Dorsolateral prefrontal cortex (tissue), 122 donors: ENCODE measurements at places on chromosomes 3 and 15. TPM values are rescaled to one million over a fixed set of nuclear protein-coding genes. Genes with fewer than 3 reads are reported as not detected.

DNA sequence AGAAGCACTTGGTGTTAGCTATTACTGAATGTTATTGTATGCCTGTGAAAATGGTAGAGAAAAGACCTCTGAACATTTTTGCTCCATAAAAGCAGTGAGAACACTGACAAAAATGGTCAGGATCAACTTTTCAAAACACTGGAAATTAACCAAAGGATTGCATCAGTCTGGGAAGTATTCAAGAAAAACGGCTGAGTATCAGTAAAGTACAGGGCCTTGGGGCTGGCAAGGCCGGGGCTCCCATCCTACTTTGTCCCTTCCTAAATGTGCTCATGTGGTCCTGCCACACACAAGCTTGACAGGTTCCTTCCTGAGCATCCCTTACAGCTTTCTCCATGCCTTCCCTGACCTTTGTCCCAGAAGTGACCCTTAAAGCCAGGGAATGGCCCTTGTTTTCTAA, 84.0 kb downstream of the CFAP20DC start:
- DNase-seq: no peak

- no peak for DNase-seq
Measured at GRCh38 chr3:141529256-141529655, 42.4 kb downstream of the RASA2 start.

DNA sequence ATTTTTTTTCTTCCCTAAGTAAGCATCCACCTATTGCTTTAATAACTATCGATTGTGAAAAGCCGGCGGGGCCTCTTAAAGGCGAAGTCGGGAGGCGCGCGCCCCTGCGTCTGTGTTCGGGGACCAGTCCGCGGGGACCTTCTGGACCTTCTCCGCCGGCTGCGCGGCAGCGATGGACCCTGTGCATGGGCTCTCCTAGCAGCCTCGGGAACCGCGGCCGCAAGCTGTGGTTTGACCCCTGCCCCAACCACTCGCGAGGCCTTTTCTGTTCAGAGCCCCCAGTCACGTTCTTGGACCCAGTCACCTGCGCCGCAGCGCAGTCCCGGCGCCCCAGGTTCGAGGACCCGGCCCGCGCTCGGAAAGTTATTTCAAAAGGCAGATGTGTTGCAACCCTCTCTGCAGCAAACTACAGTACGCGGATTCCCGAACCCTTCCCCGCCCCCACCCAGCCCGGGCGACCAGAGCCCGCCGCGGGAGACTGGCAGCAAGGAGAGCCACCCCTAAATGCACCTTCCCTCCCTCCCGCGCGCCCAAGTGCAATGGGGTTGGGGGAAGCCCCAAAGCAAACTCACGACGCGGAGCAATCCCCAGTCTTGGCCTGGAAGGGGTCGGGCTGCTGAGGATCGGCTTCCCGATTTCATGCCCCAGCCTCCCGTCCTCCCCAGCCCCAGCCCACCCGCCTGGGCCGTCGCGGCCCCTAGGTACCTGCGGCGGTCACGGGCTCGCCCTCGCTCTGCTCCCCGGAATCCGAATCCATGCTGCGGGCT, 684 bp downstream of the TNFAIP8L3 start:
- DNase-seq: peak; percentile 46

- DNase-seq: no peak
Measured at GRCh38 chr3:124057420-124057819, 65.5 kb upstream of the ROPN1 start.

DNA sequence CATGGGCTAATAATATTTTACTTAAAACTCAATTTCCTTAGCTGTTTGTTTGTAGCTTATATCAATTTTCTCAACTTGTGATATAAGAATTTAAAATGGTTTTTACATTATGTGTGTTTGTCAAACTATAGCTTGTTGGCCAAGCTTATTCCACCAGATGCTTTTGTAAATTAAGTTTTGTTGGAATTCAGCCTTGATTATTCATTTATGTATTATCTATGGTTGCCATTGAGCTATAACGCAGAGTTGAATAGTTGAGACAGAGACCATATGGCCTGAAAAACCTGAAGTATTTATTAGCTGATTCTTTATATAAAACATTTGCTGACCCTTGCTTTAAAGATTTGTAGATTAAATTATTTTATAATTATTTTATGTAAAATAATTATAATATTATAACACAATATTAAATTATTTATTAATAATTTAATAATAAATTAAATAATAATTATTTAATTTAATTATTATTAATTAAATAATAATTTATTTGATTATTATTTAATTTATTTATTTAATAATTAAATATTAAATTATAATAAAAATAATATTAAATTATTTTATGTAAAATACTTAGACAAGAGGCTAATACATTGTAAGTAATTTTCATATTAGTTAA, 779.6 kb upstream of the NECTIN3 start:
- DNase-seq: no peak

DNA sequence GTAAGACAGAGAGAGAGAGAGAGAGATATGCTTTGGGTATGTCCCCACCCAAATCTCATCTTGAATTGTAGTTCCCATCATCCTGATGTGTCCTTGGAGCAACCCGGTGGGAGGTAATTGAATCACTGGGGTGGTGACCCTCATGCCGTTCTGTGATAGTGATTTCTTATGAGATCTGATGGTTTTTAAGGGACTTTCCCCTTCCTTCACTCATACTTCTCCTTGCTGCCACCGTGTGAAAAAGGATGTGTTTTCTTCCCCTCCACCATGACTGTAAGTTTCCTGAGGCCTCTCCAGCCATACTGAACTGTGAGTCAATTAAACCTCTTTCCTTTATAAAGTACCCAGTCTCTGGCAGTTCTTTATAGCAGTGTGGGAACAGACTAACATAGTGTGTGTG, 60.3 kb downstream of the EOMES start:
- no peak for DNase-seq

The CDV3 gene
- 82.3 TPM for total RNA-seq

- no peak for DNase-seq
Measured at GRCh38 chr15:55230051-55230670, 33.4 kb upstream of the RSL24D1 start.

GRCh38 chr3:130826516-130827182, 67.2 kb upstream of the ATP2C1 start:
- DNase-seq: no peak

DNA sequence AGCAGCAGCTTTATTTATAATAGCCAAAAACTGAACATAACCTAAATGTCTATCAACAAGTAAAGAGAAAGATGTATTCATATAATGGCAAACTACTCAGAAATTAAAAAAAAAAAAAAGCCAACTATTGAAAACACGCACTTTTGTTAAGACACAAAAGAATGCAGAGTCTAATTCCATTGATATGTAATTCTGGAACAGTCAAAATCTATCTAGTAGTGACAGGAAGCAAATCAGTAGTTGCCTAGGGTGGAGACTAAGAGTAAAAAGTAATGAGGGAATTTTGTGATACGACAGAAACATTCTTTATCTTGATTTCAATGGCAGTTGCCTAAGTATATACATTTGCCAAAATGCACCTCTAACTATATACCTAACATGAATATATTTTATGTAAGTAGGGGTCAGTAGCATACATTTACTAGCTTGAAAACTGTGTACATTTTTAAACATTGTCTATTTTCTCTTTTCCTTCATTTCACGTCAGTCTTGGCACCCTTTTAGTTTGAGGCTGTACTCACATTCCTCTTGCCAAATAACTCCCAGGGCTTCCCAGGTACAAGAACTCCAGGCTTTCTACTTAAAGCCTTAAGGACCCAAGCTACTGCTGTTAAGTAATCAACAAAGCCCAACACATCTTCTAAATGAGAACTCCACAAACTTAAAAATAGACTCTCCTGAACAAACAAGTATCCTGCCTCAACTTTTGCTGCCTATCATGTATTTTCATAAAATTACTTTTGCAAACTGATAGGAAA, 54.7 kb downstream of the ADAM10 start:
- no peak for DNase-seq

The RLBP1 gene
- 9.7 TPM for total RNA-seq

The P2RY1 gene
- 4.9 TPM for total RNA-seq

DNA sequence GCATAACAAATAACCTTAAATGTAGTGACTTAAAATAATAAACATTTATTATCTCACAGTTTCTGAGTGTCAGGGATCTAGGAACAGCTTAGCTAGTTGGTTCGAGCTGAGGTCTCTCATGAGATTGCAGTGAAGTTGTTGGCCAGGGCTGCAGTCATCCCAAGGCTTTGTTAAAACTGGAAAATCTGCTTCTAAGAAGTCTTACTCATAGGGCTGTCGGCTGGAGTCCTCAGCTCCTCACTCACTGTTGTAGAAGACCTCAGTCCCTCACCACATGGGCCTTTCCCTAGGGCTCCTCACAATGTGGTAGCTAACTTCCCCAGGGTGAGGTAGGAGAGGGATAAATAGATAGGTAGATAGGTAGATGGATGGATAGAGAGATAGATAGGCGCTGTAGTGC, 20.8 kb upstream of the SLC7A14 start:
- DNase-seq: no peak

- no peak for DNase-seq
Measured at GRCh38 chr15:100878648-100879047, 983 bp upstream of the ALDH1A3 start.

The SENP7 gene
- 29.9 TPM for total RNA-seq

The ACAA1 gene
- total RNA-seq: 76.0 TPM

DNA sequence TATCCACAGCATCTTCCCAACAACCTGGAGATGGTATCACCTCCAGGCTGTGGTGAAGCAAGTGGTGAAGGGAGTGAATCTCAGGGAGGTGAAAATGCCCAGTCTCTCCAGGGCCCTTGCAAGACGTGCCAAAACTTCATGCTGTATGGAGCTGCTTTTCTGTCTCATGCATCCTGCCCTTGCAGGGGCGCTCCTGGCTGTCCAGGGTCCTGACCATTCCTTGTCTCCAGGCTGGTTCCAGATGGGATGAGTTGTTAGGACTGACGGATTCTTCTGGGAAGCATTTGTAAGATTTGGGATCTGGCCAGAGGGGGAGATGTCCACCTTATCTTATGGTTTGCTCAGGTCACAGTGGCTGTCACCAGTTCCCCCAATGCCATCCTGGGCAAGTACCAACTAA, 15.8 kb downstream of the TGM4 start:
- no peak for DNase-seq

The RABL3 gene
- total RNA-seq: 20.8 TPM

- DNase-seq: no peak
Measured at GRCh38 chr15:42137461-42138261, 18.8 kb downstream of the PLA2G4F start.

The CNTN3 gene
- 31.3 TPM for total RNA-seq

The NLGN1 gene
- total RNA-seq: 44.9 TPM

DNA sequence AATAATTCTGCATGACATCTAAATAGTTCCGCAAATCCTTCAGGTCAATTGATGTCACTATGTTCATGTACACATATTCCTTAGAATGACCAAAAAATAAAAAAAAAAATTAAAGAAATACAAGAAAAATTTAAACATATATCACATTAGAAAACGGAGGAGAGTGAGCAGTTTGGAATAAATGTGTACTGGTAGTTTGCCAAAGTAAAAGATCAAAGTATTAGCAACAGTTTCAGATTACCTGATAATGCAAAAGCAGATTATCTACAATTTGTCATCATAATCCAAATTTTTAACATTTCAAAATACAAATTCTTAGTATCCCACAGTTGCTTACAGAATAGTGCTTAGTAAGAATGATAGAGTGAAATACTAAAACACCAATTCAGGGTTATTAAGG, 1.9 kb downstream of the DLG1 start:
- no peak for DNase-seq

DNA sequence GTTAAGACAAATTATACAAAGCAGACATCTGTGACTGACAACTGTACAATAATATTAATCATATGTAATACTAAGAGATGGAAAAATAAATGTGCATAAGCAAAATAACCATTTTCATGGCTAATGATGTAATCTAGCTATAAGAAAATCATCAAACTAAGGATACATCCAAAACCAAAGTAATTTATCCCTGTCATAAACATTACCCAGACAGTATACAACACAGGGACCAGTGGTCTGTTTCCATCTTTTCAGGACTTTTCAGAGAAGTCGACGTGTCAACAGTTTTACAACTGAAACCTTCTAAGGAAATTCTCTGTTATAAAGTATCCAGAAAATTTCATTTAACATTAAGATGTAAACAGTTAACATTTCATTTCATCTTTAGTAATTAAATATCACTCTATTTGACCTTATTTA, 11.0 kb downstream of the THBS1 start:
- DNase-seq: no peak

The PLA2G4E gene
- 0.20 TPM for total RNA-seq

- DNase-seq: no peak
Measured at GRCh38 chr15:47644722-47645121, 72.6 kb upstream of the SEMA6D start.

- no peak for DNase-seq
Measured at GRCh38 chr15:69755551-69756310, 303.1 kb downstream of the RPLP1 start.

GRCh38 chr3:98733053-98733811, 29.9 kb upstream of the ST3GAL6 start:
- DNase-seq: peak; percentile 45

The ISL2 gene
- not detected for total RNA-seq

The POMGNT2 gene
- total RNA-seq: 33.0 TPM

- no peak for DNase-seq
Measured at GRCh38 chr3:71152892-71153265, 430.6 kb downstream of the FOXP1 start.

DNA sequence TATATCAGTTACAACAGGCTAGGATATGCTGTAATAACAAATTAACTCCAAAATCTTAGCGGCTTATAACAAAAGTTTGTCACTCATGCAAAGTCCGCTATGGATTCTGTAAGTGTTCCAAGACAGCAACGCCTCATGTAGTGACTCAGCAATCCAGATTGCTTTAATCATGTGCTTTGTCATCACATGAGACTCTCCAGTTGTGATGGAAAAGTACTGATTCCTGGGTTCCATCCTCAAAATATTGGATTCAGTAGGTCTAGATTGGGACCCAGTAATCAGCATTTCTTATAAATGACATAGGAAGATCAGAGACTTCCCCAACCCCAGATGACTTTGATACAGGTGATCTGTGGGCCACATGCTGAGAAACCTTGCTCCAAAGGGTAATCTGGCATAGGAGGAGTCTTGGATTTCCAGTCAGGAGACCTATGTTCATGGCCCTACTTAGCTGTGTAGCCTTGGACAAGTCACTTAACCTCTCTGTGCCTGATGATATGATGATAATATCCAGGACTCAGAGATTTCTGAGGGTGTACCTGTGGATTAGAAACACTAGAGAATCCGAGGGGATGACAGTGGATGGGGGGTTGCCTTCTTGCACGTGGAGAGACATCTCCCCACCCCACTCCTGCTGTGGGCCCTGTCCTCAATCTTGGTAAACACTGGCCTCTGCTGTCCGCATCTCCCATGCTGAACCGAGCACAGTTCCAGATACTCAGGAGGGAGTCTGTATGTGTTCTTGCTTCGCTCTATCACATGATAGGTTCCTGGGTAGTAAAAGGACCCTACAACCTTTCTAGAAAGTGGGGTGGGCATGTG, 65.5 kb downstream of the CORO2B start:
- DNase-seq: no peak

GRCh38 chr3:69115731-69116130, 6.7 kb downstream of the LMOD3 start:
- DNase-seq: no peak
